ENCODE measurements at places on chromosomes 2 and 18.

DNA sequence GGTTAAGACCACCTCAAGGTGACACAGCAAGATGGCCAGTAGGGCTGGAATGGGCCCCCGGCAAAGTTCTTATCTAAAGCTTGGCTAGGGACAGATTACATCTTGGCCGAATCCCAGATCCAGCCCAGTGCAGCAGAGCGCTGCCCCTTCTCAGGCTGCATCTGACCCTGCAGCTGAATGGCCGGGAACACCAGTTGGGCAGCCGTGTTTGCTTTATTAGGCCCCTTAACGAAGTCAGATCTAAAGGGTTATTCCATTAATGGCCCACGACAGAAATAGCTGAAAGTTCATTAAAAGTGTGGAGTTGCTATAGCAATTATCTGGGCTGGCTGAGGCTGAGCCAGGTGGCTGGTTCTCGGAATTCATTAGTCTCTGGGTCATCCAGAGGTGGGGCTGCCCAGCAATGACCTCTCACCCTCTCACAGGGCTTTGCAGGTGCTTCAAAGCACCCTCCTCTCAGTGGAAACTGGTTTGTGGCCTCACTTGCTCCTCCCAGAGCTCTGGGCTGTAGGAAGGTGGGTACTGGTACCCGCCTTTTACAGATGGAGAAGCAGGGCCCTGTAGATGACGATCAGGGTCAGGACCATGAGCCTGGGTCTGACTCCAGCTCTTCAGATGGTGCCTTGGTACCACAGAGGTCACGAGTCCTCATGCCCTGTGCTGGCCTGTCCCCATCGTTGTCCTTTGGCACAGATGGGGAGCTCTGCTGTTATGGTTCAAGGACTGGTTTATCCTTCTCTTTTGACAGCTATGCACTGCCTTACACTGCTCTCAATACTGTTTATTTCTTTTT is 68.8 kb downstream of the EMX1 start:
- no peak for DNase-seq

GRCh38 chr2:2107141-2107540 is 223.9 kb downstream of the MYT1L start:
- no peak for DNase-seq

- DNase-seq, result peak; percentile 63
Measured at GRCh38 chr2:61538920-61539520, 864 bp upstream of the XPO1 start.

DNA sequence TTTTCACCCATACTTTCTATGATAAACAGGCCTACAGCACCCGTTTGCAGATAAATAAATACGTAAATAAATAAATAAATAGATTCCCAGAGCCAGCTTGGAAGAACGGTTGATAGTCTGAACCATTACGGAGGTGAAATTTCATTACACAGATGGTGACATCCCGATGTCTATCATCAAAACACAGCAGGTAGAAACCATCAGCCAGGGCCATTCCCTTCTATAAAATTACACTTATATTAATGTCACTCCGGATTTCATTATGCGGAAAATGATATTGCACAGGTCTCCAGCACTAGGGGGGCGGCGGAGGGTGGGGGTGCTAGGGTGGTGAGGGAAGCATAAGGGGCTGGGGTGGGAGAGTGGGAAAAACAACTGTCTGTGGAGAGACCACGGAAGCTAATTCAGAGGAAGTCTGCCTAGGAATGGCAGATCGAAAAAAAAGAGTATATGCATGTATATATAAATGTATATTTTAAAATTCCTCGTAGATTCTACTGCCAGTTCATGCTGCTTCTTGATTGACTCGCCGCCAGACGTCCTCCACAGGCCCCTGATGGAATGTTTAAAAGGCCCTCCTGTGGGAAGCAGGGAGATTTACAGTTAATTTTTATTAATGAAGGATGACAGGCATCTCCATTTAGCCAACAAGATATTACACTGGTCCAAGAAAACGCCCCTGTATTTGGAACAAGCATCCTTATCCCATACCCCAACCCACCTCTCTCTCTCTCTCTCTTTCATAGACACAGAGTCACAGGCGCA is 1906.0 kb upstream of the PIK3C3 start:
- no peak for DNase-seq

- DNase-seq, result no peak
Measured at GRCh38 chr2:178401994-178402437, 49.0 kb downstream of the PRKRA start.

DNA sequence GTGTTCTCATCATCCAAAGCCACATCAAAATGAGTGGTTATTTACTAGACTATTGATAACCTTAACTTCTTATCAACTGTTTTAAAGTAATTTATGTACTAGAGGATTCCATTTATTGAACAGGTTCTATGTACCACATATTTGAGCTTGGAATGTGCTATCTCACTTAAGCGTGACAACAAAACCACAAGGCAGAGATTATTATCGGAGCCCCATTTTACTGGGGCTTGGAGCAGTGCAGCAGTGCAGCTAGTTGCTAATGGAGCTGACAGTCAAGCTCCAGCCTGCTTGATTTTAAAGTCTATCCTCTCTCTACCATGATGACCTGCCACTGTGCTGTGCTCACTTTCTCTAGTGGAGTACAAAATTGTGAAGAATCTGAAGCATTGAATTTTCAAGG is 24.6 kb downstream of the GCG start:
- DNase-seq, result no peak

- DNase-seq, result no peak
Measured at GRCh38 chr2:1709946-1710560, 34.3 kb downstream of the PXDN start.

- DNase-seq, result no peak
Measured at GRCh38 chr2:198518935-198519334, 714.5 kb downstream of the PLCL1 start.

GRCh38 chr2:44753552-44754285 is 187.8 kb upstream of the SIX3 start:
- DNase-seq, result no peak

DNA sequence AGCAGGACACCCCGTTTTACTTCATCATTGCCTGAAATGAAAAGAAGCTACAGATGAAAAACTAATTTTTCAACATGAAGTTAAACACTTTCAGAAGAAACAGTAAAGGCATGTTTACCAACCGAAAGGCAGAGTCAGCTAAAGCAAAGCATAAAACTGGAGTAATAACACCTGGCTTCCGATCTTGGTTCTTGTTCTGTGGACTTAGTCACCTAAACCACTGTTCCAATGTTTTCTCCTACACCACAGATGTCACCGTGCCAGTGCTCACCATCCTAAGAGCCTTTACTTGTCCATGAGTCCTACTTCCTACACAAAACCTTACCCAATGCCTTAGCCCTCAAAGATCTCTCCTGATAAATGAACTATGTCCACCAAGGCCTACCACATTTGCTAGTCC is 13.5 kb downstream of the MCM6 start:
- no peak for DNase-seq

DNA sequence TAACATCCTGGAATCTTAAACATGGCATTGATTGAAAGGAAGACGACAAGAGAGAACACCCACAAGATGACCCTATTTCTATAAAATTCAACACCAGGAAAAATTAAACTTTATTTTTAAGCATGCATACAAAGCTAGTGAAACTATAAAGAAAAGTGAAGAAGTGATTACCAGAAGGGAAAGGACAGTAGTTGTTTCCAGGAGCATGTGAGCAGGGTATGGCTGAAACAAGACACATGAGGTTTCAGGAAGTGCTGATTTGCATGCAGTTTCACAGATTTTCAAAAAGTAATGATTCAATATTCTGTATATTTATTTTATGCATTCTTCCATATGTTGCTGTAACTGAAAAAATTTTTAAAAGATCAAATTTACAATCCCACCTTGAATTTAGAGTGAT is 24.6 kb upstream of the DAW1 start:
- no peak for DNase-seq

DNA sequence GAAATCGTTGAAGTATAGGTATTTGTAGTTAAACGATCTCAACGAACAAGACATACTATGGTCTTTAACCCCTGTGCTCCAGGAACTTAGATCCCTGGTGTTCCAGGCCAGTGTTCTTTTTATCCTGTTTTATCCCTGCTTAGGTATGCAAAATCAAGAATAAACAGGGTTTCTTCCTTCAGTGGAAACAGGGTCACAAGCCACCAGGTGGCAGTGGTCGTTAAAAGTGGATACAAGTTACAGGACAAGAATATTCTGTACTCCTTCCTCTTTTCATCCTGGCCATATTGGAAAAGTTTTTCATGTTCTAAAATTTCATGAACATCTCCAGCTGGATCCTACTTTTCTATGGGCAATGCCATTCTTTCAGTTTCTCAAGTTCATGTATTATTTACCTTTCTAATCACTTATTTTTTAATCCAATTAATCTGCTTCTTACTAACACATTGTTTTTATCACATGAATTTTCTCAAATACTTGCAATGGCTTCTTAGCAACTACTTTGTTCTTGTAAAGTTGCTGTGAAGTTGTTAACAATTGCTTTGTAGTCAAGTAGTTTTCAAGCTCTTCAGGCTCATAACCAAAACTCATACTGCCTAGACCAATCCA is 16.4 kb upstream of the HNMT start:
- peak; percentile 81 for DNase-seq

DNA sequence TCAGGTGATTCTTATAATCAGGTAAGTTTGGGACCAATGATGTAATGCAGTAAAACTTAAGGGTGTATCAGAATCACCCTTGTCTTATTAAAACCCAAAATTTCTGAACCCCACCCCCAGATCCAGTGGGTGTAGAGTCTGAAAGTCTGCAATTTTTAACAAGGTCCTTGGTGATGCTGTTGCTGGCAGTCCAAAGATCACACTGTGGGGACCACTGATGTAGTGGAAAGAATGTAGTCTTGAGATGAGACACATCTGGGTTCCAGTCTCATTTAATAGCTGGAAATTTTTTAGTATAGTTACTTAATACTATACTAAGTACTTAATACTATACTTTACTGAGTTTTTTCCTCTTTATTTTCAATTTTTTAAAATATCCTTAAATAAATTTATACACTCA is 258.4 kb downstream of the PLCL1 start:
- DNase-seq, result no peak

DNA sequence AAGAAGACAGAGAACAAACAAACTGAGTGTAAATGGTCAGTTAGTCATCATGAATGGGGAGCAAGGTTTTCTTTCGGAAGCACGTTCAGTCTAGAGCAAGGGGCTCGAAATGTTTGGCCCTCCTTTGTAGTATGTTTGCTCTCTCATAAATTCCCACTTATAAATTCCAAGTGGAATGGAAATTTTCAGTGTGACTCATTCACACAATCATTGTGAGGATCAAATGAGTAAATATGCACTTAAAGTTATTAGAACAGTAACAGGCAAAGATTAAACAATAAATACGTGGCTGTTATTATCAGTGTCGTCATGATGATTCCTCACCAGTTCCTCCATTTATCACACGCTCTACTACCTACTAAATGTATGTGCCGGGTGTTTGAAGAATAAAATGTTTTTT is 10.5 kb downstream of the CNGA3 start:
- no peak for DNase-seq

GRCh38 chr2:237109421-237109934 is 23.8 kb downstream of the COPS8 start:
- DNase-seq, result no peak

DNA sequence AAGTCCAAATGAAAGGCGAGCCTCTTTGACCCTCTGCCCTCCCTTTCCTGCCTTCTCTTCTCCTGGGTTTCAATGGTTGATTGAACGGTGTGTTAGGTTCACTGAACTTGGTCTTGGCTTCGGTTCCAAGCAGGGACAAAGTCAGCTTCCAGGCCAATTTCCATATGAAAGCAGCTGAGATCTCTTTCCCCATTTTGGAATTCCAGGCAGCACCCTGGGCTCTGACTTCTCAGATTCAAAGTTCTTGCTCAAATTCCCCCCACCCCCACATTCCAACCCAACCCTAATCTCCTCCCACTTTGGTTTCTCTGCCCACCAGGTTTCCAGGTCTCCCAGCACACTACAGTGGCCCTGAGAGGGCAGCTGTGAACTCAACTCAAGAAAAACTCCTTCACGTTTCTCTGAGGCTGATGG is 231.0 kb downstream of the INSIG2 start:
- no peak for DNase-seq

GRCh38 chr2:6423944-6424343 is 441.8 kb downstream of the CMPK2 start:
- no peak for DNase-seq

DNA sequence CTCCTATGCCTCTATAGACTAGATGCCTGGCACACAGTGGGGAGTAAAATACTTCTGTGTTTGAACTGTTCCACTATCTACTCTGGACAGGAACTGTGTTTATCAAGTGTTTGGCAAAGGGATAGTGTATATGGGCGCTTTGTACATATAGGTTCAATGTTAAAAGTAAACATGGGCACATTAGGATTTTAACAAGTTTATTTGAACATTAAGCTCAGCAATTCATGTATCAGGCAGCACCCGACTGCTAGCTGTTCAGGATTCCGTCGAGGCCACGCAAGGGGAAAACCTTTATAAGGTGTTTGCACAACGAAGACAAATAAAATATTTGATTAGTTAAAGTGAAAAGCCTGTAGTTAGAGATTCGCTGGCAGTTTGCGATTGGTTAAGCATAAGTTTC is 43.4 kb upstream of the ROCK2 start:
- no peak for DNase-seq

DNA sequence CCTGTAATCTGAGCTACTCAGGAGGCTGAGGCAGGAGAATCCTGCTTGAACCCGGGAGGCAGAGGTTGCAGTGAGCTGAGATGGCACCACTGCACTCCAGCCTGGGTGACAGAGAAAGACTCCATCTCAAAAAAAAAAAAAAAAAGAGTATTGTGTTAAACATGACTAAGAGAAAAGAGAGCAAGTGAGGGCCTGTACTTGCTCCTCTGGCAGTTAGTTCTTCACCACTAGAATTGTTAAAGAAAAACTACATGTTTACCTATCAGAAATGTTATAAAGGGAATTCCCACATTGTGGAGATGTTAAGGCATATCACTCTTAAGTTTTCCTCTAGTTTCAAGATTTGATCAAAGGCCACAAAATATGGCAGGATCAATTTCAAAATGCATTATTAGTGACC is 75.4 kb upstream of the LRATD1 start:
- DNase-seq, result no peak

- no peak for DNase-seq
Measured at GRCh38 chr2:65098741-65099140, 31.2 kb downstream of the RAB1A start.

GRCh38 chr2:209977386-209978239 is 24.8 kb upstream of the RPE start:
- DNase-seq, result no peak

- DNase-seq, result no peak
Measured at GRCh38 chr2:6879011-6879410, 1.4 kb downstream of the RSAD2 start.

- no peak for DNase-seq
Measured at GRCh38 chr2:188324067-188324466, 32.4 kb downstream of the GULP1 start.

- peak; percentile 81 for DNase-seq
Measured at GRCh38 chr2:97662895-97663625, 784 bp downstream of the ACTR1B start.
